Activated CD8-positive, alpha-beta T cell treated with anti-CD3 and anti-CD28 coated beads, Interleukin-2, amount 10 ng/mL, durations not matched to agents 7 days and 5 days (primary cell): ENCODE measurements at places on chromosomes 7 and 10. TPM values are rescaled to one million over a fixed set of nuclear protein-coding genes. Genes with fewer than 3 reads are reported as not detected.

GRCh38 chr7:140691376-140692045 is 5.0 kb upstream of the NDUFB2 start:
- no peak for DNase-seq

DNA sequence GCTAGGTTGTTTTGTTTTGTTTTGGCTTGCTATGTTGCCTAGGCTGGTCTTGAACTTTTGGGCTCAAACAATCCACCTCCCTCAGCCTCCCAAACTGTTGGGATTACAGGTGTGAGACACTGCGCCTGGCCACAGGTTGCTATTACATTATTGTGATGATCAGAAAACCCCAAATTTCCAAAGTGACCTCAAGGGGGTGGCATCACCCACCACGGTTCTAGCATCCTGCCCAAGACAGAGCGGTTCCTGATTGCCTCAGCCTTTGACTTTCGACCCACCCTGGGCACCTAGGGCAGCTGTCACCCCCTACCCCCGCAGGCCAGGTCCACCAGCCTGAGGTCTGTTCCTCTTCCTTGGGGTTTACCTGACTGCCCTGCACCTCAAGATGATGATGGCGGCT is 28.4 kb downstream of the SBDS start:
- no peak for DNase-seq

CYP3A4 gene
- total RNA-seq: not detected

CLEC5A gene
- not detected for total RNA-seq

GHRHR gene
- total RNA-seq: not detected

SUN3 gene
- total RNA-seq: 0.97 TPM
